Aortic smooth muscle cell (primary cell): ENCODE measurements at places on chromosomes 11 and 22. TPM values are rescaled to one million over a fixed set of nuclear protein-coding genes. Genes with fewer than 3 reads are reported as not detected.

PRCP gene
- total RNA-seq, result 58.0 and 94.4 TPM in 2 replicates

FAM227A gene
- total RNA-seq, result 1.1 and 1.8 TPM in 2 replicates

AIFM3 gene
- total RNA-seq, result 0.37 and 0.53 TPM in 2 replicates

CABP4 gene
- 0.19 and 0.26 TPM in 2 replicates for total RNA-seq

OR5M3 gene
- total RNA-seq, result not detected in 2 replicates

SPTBN2 gene
- 1.2 and 3.2 TPM in 2 replicates for total RNA-seq

FREY1 gene
- 0.44 and 0.79 TPM in 2 replicates for total RNA-seq

OR52N4 gene
- total RNA-seq, result not detected in 2 replicates

NPAS4 gene
- not detected in 2 replicates for total RNA-seq

MUC2 gene
- total RNA-seq, result not detected in 2 replicates

CELSR1 gene
- 1.6 and 1.8 TPM in 2 replicates for total RNA-seq

IFTAP gene
- 35.7 and 41.5 TPM in 2 replicates for total RNA-seq
